Muscle of leg (tissue), 16 donors: ENCODE measurements at places on chromosomes 3 and 15. TPM values are rescaled to one million over a fixed set of nuclear protein-coding genes. Genes with fewer than 3 reads are reported as not detected.

The NMNAT3 gene
- polyA plus RNA-seq, result 5.6 TPM

The JAGN1 gene
- polyA plus RNA-seq, result 25.0 TPM

The TTLL13 gene
- not detected for polyA plus RNA-seq

The RAD51 gene
- 13.3 TPM for polyA plus RNA-seq

The MYRIP gene
- polyA plus RNA-seq, result 0.68 TPM

The GOLGA8T gene
- polyA plus RNA-seq, result not detected

The UCN2 gene
- polyA plus RNA-seq, result 0.08 TPM

The GPR149 gene
- 0.46 TPM for polyA plus RNA-seq

The PLCH1 gene
- 0.48 TPM for polyA plus RNA-seq

The CYP11A1 gene
- polyA plus RNA-seq, result 2.4 TPM

The USP19 gene
- 38.0 TPM for polyA plus RNA-seq

The AADAC gene
- 0.43 TPM for polyA plus RNA-seq

The DNAH12 gene
- polyA plus RNA-seq, result 0.49 TPM

The CD86 gene
- 1.7 TPM for polyA plus RNA-seq

The PARP15 gene
- 1.8 TPM for polyA plus RNA-seq

The XYLB gene
- 4.7 TPM for polyA plus RNA-seq

The PLAAT1 gene
- polyA plus RNA-seq, result 18.9 TPM

The CHST13 gene
- polyA plus RNA-seq, result 0.37 TPM

The UACA gene
- polyA plus RNA-seq, result 130 TPM

The PLSCR2 gene
- polyA plus RNA-seq, result not detected

The CCR8 gene
- not detected for polyA plus RNA-seq

The ACVR2B gene
- 14.7 TPM for polyA plus RNA-seq

The CPB1 gene
- polyA plus RNA-seq, result 0.80 TPM

The ADAMTS9 gene
- polyA plus RNA-seq, result 74.4 TPM

The EXD1 gene
- polyA plus RNA-seq, result not detected
